ENCODE measurements at places on chromosomes 5 and 9.

DNA sequence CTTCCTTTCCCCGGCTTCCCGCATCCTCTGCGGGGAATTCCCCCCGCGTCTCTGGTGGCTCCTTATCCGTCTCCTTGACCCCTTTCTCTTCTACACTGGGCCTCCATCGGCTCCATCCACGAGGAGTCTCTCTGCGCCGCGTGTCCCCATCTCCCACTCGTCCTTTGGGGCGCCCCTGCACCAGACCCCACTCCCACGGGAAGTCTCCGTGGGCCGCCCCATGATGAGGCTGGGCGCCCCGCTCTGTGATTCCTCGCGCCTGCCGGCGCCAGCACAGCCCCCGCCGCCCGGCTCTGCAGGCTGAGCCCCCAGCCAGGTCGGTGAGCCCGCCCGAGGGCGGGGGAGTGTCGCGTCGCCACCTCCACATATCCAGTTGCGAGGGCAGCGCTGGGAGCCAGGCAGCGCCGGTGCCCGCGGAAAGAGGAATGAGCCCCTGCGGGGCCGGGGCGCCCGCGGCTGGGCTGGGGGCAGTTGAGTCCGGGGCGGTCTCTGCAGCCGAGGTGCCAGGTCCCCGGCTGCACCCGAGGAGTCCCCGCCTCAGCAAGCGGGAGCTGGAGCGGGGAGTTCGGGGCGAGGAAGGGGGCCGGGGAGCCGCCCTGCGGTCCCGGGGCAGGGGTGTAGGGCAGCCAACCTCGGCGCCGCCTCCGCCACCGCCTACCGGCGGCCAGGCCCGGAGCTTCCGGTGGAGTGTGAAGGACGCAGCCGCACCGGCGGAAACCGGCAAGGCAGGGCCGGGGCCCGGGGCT, 2.1 kb upstream of the TRAF1 start:
- DNase-seq = no peak

DNA sequence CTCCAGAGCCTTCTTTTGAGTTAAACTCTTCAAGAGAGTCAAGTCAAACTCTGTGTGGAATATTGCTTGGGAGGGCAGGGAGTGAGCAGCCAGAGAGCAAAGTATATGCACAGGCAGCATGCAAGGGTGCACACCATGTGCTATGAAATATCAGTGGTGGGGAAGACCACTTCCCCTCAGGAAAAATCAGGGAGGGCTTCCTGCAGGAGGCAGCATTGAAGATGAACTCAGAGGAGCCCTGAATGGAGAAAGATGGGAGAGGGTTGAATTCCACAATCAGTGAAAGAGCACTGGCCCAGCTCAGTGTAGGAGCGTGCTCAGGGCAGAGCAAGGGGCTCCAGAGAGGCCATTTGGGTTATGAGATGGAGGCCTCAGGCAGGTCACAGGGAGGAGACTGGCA, 41.9 kb downstream of the CCDC180 start:
- DNase-seq = no peak

DNA sequence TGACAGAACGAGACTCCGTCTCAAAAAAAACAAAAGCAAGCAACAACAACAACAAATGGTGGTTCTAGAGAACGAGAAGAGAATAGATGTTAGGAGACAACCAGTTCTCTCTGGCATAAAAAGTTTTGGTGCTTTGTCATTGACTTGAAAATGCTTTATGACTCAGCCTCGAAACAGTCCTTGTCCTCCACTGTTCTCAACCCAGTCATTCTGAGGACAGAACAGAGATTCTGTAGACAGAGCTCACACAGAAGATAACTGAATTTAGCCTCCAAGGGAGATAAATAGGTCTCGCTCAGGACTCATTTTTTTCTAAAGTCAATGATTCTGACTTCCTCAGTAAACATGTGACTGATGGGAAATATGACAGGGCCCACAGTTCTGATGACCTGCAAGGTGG, 76.0 kb upstream of the FSTL4 start:
- no peak for DNase-seq

DNA sequence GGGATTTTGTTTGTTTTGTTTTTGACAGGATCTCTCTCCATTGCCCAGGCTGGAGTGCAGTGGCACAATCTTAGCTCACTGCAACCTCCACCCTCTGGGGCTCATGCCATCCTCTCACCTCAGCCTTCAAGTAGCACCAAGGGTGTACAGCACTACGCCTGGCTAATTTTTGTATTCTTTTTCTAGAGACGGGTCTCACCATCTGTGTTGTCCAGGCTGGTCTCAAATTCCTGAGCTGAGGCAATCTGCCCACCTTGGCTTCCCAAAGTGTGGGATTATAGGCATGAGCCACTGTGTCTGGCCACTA, 7.3 kb downstream of the GCNT1 start:
- DNase-seq = no peak

DNA sequence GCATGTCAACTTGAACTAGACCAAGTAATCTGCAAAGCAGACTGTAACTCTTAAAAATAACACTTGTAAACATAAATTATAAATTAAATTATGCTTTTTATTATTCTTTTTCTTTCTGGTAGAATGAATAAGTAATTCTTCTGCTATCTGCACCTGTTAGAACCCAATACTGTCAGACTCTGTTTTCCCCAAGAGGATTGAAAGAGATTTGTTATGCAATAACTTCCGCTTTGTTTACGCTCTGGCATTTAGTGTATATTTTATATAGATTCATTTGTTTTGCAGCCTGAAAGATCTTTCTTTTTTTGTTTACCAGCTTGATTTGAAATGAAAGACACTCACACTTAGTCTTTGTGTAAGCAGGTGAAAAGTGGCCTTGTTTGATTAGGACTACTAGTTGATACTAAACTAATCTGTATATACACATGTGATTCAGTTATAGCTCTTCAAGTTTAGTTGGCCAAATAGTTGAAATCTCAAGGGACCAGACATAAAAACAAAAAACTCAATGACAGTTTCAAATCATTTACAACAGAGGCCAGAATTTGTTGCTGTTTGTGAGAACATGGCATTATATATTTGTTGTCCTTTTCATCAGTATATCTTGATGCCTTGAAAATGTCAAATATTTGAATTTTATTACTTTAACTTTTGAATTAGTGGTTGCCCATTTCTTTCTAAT, 155.8 kb downstream of the PBX3 start:
- DNase-seq = no peak

GRCh38 chr5:135375040-135375793, 23.8 kb downstream of the MACROH2A1 start:
- no peak for DNase-seq

DNA sequence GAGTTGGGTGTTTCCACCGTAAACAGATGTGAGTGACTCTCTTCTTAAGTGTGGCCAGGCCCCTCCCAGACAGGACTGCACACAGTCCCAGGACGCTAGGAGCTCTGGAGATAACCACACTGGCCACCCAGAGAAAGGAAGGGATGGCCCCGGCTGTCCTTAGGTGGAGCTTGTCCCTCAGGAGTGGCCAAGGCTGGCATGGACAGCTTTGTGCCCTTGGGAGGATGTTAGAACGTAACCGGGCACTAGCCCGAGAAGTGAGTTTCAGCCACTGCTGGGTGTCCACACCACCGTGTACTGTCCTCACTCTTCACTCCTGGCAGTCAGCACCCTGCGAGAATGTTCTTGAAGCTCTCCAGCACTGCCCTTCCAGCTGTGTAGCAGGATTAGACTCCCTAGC, 35.8 kb upstream of the FCN2 start:
- no peak for DNase-seq

- no peak for DNase-seq
These were observed 661 bp downstream of the PDCL start for GRCh38 chr9:122827761-122828093.

- DNase-seq = no peak
These were observed 102.5 kb upstream of the TNC start for GRCh38 chr9:115220319-115221005.

GRCh38 chr5:169153405-169153804, 147.5 kb downstream of the SLIT3 start:
- DNase-seq = no peak

DNA sequence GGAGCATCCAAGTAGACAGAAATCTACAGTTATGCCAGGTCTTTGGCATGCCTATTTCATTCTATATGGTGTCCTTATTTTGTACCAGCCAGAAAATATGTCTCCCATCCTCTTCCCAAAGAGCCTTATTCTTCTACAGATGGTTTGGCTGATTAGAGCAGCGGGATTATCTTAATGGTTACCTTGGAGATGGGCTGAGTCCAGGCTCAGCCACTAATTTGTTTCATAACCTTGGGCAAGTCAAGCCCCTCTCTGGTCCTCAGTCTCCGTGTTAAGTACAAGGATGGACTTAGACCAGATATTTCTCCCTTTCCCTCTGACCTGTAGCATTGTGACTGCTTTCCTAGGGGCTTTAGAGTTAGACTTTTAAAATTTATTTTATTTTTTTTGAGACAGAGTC, 11.1 kb upstream of the GLE1 start:
- DNase-seq = no peak

GRCh38 chr9:25814023-25814422, 135.8 kb upstream of the TUSC1 start:
- DNase-seq = no peak

Data from left renal pelvis (tissue), 4 donors.